T-cell (primary cell): ENCODE measurements at places on chromosomes 6 and 20.

DNA sequence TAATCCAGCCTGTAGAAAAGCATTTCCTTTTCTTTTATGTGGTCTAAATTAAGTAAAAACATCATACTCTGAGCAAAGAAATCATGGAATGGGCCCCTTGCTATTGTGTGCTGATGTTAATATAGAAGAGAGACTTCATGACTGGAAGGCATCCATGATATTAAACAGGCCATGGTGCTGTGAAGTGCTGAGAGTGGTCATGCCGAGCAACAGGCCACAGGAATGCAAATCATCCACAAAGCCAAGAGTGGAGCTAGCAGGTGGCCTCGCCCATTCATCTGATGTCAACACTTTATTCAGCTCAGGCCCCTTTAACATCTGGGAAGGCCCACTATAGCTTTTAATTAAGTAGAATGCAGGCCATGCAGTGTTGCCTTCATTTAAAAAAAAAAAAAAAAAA is 115.2 kb upstream of the HMGCLL1 start:
- no peak for DNase-seq

- no peak for DNase-seq
Observed at GRCh38 chr6:168877821-168878282, 375.8 kb downstream of the THBS2 start.

- no peak for DNase-seq
Observed at GRCh38 chr6:149405823-149406765, 6.0 kb downstream of the SUMO4 start.

DNA sequence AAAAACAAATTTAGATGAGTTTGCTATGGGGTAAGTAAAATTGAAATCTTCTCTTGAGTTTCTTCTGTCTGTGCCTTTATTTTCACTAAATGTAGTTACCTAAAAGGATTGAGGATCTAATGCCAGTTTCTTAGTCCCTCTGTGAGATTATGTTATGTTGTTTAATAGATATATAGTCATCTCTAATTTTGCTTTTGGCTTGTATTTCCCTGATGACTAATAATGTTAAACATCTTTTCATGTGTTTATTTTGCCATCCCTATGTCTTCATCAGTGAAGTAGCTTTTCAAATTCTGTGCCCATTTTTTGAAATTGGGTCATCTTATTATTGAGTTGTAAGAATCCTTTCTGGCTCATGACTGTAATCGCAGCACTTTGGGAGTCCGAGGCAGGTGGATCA is 13.7 kb downstream of the QRSL1 start:
- no peak for DNase-seq

DNA sequence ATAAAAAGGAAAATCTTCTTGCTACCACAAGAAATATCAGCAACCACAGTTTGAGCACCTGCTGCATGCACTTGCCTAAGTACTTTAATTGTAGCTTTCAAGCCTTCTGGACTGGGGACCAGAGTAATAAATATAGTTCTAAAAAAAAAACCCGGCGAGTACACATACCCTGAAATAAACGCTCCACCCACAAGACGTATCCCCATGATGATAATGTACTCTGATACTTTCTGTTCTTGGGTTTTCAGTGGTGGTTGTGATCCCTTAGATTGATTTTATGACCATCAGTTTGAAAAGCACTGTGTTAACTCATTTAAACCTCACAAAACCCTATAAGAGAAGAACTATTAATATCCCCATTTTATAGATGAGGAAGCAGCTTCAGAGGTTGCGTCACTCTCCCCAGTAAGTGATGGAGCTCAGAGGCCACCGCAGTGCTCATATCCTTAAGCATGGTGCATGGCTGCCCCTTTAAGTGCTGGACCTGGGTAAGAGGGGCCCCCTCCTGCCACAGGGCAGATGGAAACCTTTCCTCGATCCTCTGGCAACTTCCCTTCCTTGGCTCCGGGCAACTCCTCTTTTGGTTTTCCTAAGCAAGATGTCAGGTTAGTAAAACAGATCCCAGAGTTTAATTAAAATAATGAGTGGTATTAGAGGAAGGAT is 67.3 kb downstream of the KCNB1 start:
- no peak for DNase-seq

DNA sequence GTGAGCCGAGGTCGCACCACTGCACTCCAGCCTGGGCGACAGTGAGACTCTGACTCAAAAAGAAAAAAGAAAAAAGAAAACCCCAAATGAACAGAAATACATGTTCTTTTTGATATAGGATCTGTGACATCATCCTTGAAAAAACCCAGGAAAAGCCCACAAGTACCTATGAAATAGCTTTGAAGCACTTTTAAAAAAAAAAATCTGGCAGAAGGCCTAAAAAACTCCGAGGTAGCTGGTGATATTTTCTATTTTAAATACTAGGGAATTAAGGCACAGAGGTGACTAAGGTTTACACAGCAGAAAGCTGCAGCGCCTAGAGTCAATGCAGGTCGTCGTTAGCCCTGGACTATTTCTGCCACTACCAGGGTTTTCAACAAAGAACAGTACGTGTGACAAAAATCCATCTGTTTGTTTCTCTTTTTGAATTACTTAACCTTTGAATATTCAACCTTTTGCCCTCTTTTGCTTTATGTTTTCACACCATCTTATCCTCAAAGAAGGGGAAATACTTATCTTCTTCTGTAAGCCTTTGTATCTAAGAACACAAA is 39.4 kb upstream of the EEF1A1 start:
- DNase-seq = no peak

GRCh38 chr20:10788877-10789276 is 115.1 kb upstream of the JAG1 start:
- DNase-seq = no peak

GRCh38 chr20:43691928-43692524 is 25.1 kb downstream of the MYBL2 start:
- no peak for DNase-seq

DNA sequence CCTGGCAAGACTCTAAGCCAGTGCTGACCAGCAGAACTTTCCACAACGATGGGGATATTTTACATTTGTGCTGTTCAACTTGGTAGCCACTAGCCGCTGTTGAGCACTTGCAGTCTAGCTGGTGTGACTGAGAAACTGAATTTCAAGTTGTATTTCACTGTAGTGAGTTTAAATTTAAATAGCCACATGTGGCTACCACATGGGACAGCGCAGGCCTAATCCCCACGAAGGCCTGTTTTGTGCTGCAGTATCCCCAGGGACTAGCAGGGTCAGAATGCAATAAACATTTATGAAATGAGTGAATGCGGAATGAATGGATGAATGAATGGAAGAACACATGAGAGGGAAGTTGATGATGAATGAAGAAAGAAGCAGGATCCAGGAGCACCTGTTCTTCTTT is 115.8 kb downstream of the TRERF1 start:
- DNase-seq = no peak

GRCh38 chr20:39298571-39299506 is 336.7 kb downstream of the DHX35 start:
- no peak for DNase-seq

GRCh38 chr20:39278230-39278788 is 316.2 kb downstream of the DHX35 start:
- no peak for DNase-seq

DNA sequence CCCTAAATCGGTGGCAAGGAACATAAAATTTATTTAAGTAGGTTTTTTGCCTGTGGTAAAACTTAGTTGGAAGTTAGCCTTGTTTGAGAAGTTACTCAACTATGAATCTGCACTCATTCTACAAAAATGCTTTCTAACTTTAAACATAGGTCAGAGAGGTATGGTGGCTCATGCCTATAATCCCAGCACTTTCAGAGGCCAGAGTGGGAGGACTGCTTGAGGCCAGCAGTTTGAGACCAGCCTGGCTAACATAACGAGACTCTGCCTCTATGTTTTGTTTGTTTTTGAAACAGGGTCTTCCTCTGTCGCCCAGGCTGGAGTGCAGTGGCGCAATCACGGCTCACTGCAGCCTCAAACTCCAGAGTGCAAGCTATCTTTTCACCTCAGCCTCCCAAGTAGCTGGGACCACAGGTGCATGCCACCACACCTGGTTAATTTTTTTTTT is 16.2 kb downstream of the USP49 start:
- no peak for DNase-seq

- DNase-seq = no peak
Observed at GRCh38 chr20:50344232-50345071, 153.8 kb downstream of the CEBPB start.

DNA sequence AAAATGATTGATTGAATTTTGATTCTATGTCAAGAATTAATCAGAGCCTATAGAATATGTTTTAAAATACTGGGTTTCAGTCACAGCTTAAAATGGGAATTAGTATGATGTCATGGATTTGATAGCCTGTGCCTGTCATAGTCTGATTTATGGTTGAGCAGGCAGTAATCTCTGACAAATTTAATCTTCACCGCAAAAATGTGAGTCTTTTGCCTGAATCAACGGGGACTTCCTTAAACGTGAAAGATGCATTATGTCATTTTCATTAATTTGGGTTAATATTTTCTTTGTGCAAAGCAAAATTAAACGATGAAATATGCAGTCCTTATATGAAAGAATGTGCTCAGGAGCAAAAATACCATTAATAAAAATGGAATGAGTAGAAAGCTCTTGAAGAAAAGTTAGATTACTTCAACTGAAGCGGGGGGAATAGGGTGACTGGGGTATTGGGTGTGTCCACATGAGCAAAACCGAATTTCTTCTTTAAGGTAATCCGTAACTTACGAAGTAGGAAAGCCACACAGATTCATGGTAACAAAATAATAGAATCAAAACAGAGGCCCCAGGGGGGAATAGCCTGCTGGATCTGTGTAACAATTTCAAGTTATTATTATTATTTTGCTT is 339.6 kb upstream of the NOX3 start:
- DNase-seq = no peak
